IMR-90 (cell line): ENCODE measurements at places on chromosomes 1 and 21. TPM values are rescaled to one million over a fixed set of nuclear protein-coding genes. Genes with fewer than 3 reads are reported as not detected.
A peak's percentile ranks its signal among the peaks of the same experiment; 100 is the strongest.

Gene CFHR3
- polyA plus RNA-seq, result not detected in 2 replicates

Gene EPHA10
- polyA plus RNA-seq, result not detected in 2 replicates

Gene OLFML2B
- polyA plus RNA-seq, result 0.74 and 0.80 TPM in 2 replicates

Gene SLAMF6
- polyA plus RNA-seq, result not detected in 2 replicates

DNA sequence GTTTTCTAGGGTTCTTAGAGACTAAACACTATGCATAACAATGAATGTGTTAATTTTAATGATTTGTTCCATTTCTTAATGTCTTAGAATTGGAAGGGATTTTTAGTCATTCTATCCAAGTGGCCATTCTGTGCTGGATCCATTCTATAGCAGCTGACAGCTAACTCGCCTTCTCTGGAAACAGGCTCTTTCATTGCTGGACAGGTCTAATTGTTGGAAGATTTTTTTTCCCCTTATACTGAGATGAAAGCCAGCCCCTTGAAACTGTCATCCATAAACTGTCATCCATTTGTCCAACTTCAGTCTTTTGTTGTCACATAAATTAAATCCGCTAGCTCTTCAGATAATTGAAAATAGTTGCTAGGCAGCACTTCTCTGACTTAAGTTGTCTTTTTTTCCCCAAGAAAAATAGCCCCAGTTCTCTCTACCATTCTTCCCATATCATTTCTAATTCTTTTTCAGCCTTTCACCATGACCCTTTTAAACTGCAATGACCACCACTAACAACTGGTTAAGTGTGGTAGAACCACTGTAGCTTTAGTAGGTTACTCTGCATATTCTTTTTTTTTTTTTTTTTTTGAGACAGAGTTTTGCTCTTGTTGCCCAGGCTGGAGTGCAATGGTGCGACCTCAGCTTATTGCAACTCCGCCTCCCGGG, 19.7 kb downstream of the AK4 start:
- no peak for DNase-seq

DNA sequence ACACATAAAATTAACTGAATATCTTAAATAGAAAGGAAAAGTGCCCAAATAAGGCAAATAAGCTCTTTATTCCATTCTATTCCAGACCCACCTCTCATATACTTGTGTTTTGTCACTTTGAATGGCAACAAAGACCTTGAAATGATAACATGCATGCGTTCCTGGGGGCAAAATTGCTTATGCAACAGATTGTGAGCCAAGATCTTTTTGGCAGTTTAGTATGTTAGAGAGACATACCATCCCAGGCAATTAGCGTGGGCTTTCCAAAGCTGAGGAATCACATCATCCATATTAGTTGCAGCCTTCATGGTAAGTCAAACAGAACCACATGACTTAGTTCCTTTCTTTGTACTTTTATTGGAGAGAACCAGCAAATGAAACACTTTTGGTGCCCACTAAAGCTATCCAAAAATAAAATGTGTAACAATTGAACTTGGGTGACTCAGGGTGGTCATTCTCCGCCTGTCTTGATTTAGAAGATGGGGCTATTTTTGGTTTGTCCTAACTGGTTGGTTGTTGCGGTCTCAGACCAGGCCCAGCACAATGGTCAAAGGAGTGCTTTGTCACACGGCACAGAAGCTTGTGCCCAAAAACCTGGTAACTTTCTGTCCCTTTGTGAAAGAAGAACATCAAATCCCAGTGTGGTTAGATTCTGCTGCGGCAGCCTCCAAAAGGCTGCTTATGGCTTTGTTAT, 68.7 kb upstream of the ATF3 start:
- no peak for DNase-seq

GRCh38 chr1:213380865-213381264, 329.8 kb downstream of the RPS6KC1 start:
- no peak for DNase-seq

DNA sequence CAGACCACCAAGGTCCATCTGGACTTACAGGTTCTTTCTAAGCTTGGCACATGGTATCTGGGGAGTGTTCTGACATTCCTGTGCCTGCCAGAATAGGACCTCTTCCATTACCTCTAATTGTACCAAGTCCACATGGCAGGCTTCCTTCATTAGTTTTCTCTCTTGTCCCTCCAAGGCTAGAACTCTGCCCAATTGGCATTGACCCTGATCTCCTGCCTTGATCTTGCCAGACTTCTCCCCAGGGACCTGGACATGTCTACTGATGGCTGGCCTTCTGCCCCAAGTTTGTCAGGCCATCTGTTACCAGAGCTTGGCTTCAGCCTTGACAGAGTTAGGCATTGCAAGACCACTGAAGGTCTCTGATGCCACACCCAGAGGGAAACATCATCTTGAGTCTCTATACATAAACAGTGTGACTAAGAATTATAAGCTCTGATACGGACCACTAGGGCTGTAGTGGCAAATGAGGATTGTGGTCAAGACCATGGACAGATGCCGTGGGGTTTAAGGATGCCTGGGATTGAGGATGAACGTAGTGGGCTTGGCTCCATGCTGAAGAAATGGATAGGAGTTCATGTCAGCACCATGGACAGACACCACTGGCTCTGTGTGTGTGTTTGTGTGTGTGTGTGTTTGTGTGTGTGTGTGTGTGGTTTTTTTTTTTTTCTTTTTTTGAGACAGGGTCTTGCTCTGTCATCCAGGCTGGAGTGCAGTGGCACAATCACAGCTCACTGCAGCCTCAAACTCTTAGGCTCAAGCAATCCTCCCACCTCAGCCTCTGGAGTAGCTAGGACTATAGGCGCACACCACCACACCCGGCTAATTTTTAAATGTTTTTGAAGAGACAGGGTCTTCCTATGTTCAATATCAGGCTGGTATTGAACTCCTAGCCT, 19.5 kb upstream of the PSMB2 start:
- DNase-seq, result peak; percentile 75

- DNase-seq, result no peak
These were observed 7.5 kb downstream of the TMEM59 start for GRCh38 chr1:54045496-54045895.

DNA sequence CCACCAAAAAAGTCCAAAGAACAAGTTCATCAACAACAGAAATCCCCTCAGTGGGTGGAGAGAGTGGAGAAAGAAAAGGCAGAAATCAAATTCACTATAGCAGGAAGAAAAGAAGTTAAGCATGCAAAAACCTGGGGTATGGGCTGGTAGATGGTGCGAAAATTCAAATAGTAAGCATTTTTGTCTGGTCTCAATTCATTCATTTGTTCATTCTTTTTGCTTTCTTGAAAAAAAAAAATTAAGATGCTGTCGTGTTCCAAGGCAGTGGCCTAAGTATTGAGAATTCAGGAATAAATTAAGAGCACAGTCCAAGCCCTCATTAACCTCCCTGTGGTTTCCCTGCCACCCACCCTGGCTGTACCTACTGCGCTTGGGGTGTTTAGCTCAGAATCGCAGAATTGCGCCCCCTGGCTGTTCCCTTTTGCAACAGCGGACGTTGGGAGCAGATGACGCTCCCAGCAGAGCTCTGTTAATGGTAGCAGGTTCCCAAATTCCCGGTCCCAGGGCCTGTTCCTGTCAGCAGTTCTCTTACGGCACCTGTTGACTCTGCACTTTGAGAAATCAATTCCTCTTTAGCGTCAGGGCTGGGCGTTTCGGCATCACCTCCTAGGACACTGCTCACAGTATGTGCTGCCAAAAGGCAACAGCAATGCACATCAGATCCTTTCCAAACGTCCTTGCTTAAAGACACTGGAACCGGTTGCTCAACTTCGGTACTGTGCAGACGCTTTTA, 34.0 kb upstream of the SSX2IP start:
- DNase-seq, result no peak
